ENCODE measurements at places on chromosomes 5 and 9. TPM values are rescaled to one million over a fixed set of nuclear protein-coding genes. Genes with fewer than 3 reads are reported as not detected.

Gene RGS7BP
- total RNA-seq, result 6.4 TPM

GRCh38 chr5:17113174-17113958 lies 104.1 kb upstream of the BASP1 start:
- DNase-seq, result no peak

DNA sequence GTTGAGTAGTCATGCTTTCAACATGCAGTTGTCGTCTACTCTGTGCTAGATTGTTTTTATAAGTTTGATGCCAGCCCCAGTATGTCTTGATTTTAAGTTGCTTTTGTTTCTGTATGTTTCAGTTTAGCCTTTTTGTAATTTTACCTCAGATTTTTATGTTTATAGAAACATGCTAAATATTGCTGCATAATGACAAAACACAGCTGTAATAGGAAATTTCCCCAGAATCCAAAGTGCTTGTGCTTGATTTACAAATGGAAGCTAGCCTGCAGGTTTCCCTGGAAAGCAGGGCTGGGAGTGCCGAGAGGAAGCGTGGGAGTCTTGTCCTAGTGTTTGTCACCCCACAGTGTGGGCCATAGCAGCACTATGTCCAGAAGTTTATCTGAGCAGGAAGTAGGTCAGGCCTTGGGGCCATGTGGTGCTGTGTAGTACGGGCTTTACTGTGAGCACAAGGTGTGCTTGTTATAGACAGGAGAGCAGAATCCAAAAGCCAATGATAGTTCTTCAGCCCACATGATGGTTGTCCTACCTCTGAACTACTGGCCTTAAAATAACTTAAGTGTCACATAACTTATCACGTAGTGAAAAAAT lies 100.0 kb upstream of the NREP start:
- peak; percentile 28 for DNase-seq

DNA sequence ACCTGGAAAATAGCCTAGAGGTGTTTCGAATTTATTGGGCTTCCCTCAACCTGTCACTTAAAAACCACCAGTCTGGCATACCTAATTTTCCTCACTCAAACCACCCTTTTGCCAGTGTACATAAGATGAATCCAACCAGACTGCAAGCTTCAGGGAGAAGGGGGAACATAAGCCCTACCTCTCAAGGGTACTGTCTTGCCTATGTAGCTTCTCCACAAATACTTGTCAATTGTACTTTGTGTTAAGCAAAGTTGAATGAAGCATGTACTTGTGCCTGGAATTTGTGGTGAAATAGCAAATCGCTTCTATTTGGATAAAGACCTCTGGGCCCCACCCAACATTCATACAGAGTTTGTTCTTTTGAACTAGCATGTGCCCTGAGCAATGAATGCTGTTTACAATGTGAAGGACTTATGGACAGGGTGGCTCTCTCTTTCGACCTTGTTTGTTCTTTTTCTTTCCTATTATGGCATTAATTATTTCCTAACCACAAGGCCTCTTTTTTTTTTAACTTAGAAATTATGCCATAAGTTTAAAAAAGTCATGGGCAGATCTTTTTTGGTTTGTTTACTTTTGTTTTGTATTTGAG lies 580.2 kb downstream of the EBF1 start:
- no peak for DNase-seq

Gene DDX4
- not detected for total RNA-seq

DNA sequence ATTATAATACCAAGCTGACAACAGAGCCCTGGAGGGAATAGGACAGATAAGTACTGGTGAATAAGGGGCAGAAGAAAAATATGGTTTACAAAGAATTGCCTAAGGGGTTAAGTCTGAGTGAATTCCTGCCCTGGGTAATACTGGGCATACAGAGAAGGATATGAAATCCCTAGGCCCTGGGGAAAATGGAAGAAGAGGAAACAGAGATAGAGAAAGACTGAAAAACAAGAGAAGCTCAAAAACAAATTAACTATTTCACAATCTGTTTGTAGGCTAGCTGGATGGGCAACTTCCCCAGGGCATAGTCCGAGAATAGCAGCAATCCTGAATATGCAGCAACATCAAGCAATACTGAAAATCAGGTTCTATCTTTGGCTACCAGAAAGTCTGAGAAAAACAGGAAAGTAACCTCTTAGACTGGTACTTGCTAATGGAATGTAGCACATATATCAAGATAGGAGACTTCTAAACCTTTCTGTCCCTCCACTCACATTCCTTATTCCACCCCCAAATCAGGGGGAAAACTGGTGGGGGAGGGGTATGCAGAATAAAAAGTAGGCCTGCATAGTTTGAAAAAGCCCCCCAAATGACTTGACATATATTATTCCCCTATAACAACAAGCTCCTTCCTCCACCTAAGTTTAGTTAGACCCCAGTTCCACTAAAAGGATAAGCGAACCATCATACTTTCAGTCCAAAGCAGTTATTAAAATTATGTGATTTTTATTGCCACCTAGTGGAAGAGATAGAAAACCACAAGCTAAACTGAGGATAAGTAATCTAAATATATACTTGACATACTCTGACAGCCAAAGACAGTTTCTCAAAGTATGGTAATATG lies 20.6 kb downstream of the SLC38A9 start:
- no peak for DNase-seq

DNA sequence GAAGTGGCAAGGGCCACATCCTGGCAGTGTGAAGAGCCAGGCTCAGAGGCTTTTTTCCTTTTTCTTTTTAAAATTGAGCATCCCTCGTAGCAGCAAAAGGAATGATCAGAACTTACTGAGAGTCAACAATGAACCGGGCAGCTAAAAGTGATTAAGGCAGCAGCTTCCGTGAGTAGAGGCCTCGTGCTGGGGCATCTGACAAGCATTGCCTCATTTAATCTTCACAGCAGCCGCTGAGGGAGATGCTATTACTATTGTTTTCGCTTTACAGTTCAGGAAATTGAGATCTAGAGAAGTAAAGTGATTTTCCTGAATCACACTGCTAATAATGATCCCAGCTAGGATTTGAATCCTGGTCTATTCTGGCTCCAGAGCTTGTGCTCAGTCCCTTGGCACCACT lies 30.7 kb upstream of the PTGS1 start:
- no peak for DNase-seq

DNA sequence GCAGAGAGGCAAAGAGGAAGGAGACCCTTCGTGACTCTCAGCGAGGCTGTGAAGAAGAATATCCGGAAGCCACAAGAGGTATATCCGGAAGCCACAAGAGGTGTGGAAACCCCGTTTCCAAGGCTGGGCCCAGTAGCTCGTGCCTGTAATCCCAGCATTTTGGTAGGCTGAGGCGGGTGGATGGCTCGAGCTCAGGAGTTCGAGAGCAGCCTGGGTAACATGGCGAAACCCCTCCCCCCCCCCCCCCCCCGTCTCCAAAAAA lies 612 bp upstream of the BBLN start:
- no peak for DNase-seq

DNA sequence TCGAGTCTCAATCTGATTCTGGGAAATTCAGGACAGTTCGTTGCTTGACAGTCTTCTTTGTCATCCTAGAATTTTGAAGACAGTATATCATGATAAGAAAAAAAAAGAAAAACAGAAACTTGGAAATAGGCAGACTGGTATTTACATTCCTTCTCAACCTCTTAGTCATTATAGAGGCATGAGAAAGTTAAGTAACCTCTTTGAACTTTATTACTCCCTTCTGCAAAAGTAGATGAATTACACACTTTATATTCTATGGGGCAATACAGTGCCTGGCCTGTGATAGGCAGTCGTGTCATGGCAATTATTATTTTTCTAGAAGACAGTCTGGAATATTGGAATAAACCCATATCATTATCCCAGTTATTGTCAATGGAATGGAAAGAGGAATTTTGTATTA lies 828.9 kb downstream of the TLR4 start:
- DNase-seq, result no peak

DNA sequence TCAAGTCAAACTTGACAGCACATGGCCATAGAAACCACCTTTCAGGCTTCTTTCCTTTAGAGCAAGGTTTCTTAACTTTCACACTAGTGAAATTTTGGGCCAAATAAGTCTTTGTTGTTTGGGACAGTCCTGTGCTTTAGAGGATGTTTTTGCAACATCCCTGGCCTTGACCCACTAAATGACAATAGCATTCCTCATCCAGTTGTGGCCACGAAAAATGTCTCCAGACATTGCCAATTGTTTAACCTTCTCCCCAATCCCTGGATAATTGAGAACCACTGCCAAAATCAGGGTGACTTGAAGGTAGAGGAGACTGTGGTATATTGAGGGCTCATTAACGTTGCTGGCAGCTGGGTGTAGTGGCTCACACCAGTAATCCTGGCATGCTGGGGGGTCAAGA lies 72.0 kb downstream of the ALDH1A1 start:
- DNase-seq, result no peak

Gene TAF11L5
- total RNA-seq, result not detected

DNA sequence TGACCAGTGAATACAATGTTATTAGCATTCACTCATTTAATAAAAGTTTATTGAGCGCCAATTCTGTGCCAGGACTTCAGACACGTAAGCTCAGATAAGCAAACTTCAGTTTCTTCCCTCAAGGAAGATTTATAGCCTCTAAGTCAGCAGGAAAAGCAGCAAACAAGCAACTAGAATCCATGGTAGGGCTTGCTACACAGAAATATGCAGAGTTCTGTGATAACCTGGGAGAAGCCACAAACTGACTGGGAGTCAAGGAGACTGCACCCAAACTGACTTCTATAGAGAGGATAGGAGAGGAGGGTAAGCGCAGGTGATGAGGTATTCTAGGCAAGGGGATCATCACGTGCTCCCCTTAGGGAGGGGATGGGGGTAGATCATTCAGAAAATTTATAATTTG lies 1.4 kb upstream of the OGN start:
- DNase-seq, result no peak

Gene SHB
- total RNA-seq, result 15.9 TPM

DNA sequence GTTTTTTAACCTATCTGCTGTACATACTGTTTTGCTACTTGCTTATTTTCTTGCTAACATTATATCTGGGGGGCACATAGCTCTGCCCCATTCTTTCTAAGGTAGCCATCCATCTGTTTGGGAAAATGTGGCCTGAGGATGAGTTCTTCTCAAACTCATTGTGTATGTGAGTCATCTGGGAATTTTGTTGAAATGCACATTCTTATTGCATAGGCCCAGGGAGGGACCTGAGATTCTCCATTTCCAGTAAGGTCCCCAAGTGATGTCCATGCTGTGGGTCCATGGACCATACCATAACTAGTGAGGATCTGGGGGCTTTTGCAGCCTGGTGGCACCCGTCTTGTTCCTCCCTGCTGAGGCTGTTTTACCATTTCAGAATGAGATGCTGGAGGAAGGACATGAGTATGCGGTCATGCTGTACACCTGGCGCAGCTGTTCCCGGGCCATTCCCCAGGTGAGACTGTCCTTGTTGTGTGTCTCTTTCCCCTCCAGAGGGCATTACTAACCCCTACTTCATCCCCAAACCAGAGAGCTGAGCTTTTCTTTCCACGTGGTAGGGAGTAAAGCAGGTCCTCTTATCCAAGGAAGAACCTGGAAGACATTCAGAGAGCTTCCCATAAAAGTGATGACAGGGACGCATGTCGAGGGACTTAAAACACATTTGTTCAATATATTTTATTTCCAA lies 28.6 kb downstream of the CYFIP2 start:
- no peak for DNase-seq

Gene GPX3
- 537 TPM for total RNA-seq

GRCh38 chr5:17129093-17129849 lies 88.2 kb upstream of the BASP1 start:
- no peak for DNase-seq

Gene N4BP3
- 2.7 TPM for total RNA-seq

GRCh38 chr5:90932052-90932699 lies 373.6 kb downstream of the ADGRV1 start:
- no peak for DNase-seq

Gene IFNA7
- not detected for total RNA-seq

- DNase-seq, result no peak
Measured at GRCh38 chr5:149641600-149641999, 60.3 kb downstream of the ARHGEF37 start.

Gene TMEFF1
- not detected for total RNA-seq

Gene POC5
- total RNA-seq, result 2.1 TPM

Gene C9orf50
- total RNA-seq, result not detected

Gene GMCL2
- total RNA-seq, result not detected

GRCh38 chr5:96658272-96658671 lies 3.9 kb upstream of the CAST start:
- DNase-seq, result no peak

DNA sequence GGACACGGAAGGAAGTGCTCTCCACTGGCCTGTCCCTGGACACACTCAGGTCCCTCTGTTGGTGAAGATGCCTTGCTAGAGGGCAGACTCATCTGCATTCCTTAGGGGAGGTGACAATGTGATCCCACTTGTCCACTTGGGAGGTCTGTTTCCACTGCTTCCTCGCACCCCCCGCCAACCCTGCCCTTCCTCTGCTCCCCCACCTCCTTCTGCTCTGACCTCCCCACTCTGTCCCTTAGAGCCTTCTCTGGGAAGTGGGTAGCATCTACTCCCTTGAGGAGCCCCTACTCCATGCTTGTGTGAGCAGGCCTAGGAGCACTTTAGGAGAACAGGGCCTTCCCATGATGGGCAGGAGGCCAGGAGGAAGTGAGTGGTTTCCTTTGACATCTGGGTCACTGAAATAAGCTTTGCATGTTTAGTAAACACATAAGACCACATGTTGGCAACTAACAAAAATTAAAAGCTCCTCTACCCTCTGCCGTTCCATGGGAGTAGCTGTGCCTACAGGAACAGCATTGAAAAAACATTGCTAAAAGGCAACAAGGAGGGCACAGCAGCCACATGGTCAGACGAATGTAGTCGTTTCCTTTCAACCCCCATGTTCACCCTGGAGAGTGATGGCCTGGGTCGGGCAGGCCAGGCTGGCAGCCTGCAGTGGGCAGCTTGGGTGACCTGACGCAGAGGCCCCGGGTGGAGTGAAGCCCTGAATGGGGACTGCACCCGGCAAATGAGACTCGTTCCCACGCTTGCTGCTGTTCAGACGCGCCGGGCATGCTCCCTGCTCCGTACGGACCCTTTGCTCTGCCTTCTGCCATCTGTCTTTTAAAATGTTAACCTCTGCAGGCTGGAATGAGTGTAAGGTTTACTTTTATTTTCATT lies 634.0 kb downstream of the IRX1 start:
- DNase-seq, result no peak

DNA sequence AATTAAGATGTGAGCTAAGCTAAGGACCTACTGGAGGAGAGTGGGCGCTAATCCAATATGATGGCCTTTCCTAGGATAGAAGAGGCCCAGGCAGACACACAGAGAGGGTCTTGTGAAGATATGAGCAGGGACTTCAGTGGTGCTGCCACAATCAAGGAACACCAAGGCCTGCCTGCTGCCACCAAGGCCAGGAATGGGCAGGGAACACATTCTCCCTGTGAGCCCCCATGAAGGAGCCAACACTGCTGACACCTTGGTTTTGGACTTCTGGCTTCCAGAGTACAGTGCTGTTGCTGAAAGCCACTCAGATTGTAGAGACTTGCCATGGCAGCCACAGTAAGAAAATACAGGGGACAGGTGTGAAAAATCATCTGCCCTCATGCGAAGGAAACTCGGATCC lies 73.1 kb upstream of the IRX1 start:
- no peak for DNase-seq

- DNase-seq, result no peak
Measured at GRCh38 chr9:124475158-124475867, 25.1 kb downstream of the ADGRD2 start.

- no peak for DNase-seq
Measured at GRCh38 chr5:108801776-108802175, 54.1 kb downstream of the FER start.

Gene ENHO
- 0.40 TPM for total RNA-seq

Gene PCDHA9
- total RNA-seq, result not detected
